ENCODE measurements at places on chromosomes 2 and 18.
A peak's percentile ranks its signal among the peaks of the same experiment; 100 is the strongest.

GRCh38 chr2:163338270-163338669 is 397.5 kb downstream of the FIGN start:
- DNase-seq, result no peak

DNA sequence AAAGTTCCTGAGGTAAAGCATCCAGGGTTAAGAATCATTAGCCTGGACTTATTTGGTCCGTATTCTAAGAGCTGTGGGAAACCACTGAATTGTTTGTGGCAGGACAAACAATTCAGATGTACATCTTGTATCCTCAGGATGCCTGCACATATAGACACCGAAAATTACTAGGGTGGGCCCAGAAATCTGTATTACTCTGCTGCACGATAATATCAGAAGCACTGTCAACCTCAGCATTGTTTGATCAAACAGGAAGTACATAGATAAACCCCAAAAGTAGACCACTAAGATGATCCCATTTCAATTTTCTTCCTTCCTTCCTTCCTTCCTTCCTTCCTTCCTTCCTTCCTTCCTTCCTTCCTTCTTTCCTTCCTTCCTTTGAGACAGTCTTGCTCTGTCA is 34.2 kb upstream of the SPRED2 start:
- no peak for DNase-seq

- DNase-seq, result no peak
These were observed 57.3 kb upstream of the PSMD14 start for GRCh38 chr2:161250864-161251436.

DNA sequence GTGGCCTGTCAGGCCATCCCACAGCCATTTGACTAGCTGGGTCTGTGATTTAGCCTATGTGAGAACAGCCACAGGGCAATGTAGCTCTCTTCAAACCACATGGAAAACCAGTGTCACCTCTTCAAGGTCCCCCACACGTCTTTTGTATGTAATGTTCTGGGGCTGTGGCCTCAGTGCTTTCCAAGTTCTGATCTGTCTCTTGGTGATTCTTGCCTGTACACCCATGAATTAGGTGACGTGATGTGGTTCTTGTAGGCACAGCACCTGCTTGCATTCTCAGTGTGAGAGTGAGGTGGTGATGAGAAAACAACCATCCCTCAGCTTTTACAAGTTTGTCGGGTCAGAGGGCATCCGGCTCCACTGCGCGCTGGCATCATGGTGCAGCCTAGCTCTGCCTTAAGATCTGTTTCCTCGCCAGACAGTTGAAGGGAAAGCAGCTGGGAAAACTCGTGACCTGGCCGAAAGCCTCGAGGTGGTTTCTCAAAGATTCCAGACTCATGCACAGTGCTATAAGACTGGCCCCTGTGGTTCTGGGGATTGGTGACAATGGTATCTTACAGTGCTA is 125.8 kb downstream of the TANC1 start:
- no peak for DNase-seq

- no peak for DNase-seq
These were observed 123.4 kb downstream of the MTCL1 start for GRCh38 chr18:8828798-8829197.

DNA sequence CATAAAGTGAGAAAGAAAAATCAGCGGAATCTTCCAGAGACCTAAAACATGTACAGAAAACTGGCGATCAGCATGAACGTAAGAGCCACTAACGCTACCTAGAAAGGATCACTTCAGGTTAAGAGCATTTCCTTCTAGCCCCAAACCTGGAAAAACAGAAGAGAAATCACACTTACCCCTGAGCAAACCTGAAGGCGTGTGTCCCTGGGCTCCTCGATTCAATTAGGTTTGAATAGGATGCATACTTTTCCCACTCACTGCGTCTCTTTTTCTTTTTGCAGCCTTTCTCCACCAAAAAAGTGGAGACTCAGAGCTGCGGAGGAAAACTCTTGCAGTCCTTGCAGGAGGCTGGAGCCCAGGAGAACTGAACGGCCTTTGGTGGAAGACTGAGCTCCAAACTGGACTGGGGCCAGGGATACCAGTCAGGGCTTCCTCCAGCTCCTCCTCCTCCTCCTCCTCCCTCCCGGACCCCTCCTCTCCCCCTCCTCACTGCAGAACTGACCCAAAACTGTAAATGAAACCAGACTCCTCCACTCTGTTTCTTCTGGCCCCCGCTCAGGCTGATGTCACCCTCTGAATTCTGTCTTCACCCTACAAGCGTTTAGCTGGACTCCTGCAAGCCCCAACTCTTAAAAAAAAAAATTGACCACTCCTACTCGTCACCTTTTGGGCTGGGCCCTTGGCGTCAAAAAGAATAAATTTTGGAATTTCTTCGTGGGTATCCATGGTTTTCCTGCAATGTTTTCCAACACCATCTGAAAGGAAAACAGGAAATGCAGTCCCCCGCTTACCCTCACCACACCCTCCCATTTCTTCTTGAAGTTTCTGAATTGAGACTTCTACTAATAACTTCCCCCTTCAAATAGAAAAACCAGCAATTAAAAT is at the start of gene COL6A3:
Gene COL6A3, minus strand, starts transcription at position 388 of the 885 bp plus-strand sequence. CDS start 17,347 bp downstream, outside the sequence.
- DNase-seq, result peak; percentile 92

DNA sequence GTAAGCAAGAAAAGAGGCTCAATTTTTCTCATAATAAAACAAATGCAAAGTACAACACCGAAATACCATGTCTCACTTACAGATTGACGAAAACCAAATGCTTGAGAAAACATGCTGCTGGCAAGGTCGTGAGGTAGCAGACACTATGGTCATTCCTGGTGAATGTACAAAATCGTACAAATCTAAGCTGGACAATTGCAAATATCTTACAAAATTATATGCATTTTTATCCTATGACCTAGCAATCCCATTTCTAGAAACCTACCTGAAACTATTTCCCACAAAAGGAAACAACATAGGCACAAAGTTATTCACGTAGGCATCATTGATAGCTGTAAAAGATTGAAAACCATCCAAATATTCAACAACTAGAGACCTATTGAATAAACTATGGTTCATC is 54.0 kb downstream of the SCG2 start:
- DNase-seq, result no peak

GRCh38 chr18:76467371-76468190 is 27.5 kb downstream of the ZNF516 start:
- no peak for DNase-seq

DNA sequence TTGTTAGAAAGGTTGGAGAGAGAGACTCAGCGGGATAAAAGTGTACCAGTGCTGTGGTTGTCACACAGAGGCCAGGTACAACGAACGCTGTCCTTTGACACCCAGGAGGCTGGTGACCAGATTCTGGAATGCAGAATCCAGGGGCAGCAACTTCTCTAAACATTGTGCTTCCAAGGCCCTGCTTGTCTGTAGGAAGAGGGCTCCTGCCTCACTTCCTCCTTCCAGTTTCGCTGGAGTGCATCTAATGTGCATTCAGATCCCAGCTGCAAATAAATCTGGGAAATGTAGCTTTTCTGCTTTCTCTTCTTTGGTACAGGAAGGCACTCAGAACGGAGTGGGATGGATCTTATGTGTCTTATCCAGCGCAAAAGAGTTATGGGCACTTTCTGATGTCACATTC is 171.8 kb upstream of the ATP5MC3 start:
- no peak for DNase-seq
